ENCODE measurements at places on chromosomes 7 and 10. TPM values are rescaled to one million over a fixed set of nuclear protein-coding genes. Genes with fewer than 3 reads are reported as not detected.

The TSPAN13 gene
- total RNA-seq: 57.3 TPM

The AMPH gene
- 4.4 TPM for total RNA-seq

The CYP2W1 gene
- 0.10 TPM for total RNA-seq

The ADAM8 gene
- total RNA-seq: 2.2 TPM

The DIP2C gene
- 27.6 TPM for total RNA-seq

The RARRES2 gene
- not detected for total RNA-seq

Data from HFFc6 (cell line).